ENCODE measurements at places on chromosomes 3 and 15. TPM values are rescaled to one million over a fixed set of nuclear protein-coding genes. Genes with fewer than 3 reads are reported as not detected.

SEMA5B gene
- total RNA-seq = not detected

CPNE4 gene
- total RNA-seq = not detected

DNA sequence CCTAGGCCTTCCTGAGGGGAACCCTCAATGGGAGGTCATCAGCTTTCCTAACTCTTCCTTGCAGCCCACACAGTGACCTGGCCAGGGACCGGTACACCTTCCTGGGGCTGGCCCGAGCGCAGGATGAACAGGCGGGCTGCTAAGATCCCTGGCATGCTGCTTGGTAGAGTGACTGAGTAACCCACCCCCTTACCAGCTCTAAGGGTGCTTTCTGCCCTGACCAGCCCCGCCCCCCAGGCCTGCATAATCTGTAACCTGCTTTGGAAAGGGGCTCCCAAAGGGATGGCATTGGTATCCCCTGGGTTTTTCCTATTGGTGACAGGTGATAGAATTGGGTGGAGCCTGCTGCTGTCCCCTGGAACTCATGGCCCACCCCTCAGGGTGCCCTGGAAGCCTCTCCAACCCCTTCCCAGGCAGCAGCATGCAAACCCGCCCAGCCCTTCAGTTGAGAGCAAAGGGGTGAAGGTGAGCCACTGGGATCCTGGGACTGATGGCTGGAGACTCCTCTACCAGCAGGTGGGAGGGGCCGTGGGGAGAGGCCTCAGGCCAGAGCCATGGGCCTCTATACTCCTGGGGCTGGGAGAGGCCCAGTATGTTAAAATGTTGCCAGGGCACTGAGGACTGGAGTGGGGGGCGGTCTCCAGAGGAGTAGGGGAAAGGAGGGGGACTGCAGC is 11.1 kb upstream of the KIF7 start:
- H3K36me3 ChIP-seq = peaks cover 3% of the 10 kb centered on the region
- no peak overlapping the region for H3K27ac ChIP-seq
- DNase-seq = no peak
- no peak overlapping the region for H3K4me3 ChIP-seq

DNA sequence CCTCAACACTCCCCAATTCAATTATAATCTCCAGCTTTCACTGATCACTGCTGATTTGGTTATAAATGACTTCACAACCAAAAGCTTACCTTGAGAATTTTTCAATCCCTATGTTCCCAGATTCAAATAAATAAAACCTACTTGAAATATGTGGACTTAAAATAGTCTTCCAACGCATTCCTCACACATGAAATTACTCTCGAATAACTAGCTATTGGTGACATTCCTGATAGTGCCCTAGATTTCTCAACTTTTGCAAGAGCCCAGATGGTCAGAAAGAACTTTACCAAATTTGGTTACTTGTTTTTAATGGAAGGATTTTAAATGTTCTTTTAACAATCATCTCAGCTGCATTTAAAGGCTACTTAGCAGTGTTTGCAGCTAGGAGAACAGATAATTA is 605.5 kb downstream of the FHIT start:
- no peaks in the 10 kb centered on the region for H3K4me1 ChIP-seq
- peaks cover 2% of the 10 kb centered on the region for H3K36me3 ChIP-seq
- no peak overlapping the region for H3K4me3 ChIP-seq
- no peak for DNase-seq

- H3K4me1 ChIP-seq = peaks cover 21% of the 10 kb centered on the region
- H3K36me3 ChIP-seq = peaks cover 5% of the 10 kb centered on the region
Measured at GRCh38 chr3:122800031-122800430, 5.2 kb downstream of the SLC49A4 start.

GRCh38 chr3:171307046-171307585 is 153.1 kb downstream of the TNIK start:
- H3K27ac ChIP-seq = no peak overlapping the region
- no peaks in the 10 kb centered on the region for H3K27me3 ChIP-seq
- peaks cover 36% of the 10 kb centered on the region for H3K4me1 ChIP-seq
- no peak for DNase-seq
- no peaks in the 10 kb centered on the region for H3K36me3 ChIP-seq

GRCh38 chr15:87349181-87349580 is 907.4 kb downstream of the NTRK3 start:
- H3K4me1 ChIP-seq = no peaks in the 10 kb centered on the region
- H3K4me3 ChIP-seq = no peak overlapping the region
- H3K27ac ChIP-seq = no peak overlapping the region
- H3K36me3 ChIP-seq = no peaks in the 10 kb centered on the region

GRCh38 chr3:186094696-186095425 is 14.0 kb downstream of the ETV5 start:
- peaks cover 3% of the 10 kb centered on the region for H3K36me3 ChIP-seq
- H3K27ac ChIP-seq = no peak overlapping the region
- no peak overlapping the region for H3K4me3 ChIP-seq
- H3K4me1 ChIP-seq = peaks cover 2% of the 10 kb centered on the region
- DNase-seq = no peak

GRCh38 chr3:43958005-43958770 is 267.4 kb downstream of the ABHD5 start:
- peaks cover 64% of the 10 kb centered on the region for H3K27me3 ChIP-seq
- no peak for DNase-seq
- peaks cover 2% of the 10 kb centered on the region for H3K4me1 ChIP-seq
- H3K36me3 ChIP-seq = no peaks in the 10 kb centered on the region

DNA sequence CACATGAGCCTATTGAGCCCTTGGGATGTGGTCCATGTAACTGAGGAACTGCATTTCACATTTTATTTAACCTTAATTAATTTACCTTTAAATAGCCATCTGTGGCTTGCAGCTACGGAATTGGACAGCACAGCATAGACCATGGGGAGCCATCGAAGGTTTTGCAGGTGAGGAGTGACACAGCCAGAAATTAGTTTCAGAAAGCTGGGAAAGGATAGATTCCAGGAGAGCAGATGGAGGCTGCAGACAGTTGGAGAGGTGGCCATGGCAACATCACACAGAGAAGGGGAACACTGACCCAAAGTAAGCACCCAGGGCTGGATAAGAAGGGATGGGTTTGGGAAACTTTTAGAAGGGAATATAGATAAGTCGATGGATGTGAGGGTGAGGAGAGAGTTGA is 100.1 kb upstream of the SLC6A11 start:
- H3K27me3 ChIP-seq = peaks cover 29% of the 10 kb centered on the region
- peaks cover 4% of the 10 kb centered on the region for H3K36me3 ChIP-seq
- DNase-seq = no peak
- no peak overlapping the region for H3K27ac ChIP-seq
- no peak overlapping the region for H3K4me3 ChIP-seq

DNA sequence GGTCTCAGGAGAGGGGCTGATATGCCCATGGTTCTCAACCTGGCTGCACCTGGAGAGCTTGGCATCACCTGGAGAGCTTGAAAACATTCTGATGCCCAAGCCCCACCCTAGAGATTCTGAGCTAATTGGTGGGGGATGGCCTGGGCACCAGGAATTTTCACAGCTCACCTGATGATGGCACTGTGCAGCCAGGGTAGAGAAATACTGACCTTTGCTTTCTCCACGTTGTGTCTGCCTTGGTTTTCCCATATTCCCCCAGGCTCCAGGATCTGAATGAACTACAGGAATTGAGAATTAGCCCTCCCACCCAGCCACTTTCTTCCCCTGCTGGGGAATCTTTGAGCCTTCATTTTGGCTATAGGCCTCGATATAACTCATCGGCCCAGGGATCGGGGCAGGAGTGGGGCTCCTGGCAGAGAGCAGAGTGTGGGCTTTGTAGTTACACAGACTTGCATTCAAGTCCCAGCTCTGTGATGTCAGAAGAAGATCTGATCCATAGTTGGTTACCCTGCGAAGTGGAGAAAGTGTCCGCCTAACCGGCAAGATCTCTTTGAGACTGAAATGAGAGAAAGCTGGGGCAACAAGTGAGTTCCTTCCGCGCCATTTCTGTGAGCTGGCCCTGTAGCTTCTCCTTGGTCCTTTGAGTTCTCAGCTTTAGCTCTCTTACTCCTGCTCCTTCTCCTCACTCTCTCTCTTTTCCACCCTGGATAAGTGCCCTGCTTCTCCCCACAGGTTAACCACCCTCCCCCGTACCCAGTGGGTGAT is 33.1 kb upstream of the UBE2Q2 start:
- no peak for DNase-seq
- H3K27ac ChIP-seq = no peak overlapping the region
- H3K4me1 ChIP-seq = no peaks in the 10 kb centered on the region
- no peaks in the 10 kb centered on the region for H3K36me3 ChIP-seq

DNA sequence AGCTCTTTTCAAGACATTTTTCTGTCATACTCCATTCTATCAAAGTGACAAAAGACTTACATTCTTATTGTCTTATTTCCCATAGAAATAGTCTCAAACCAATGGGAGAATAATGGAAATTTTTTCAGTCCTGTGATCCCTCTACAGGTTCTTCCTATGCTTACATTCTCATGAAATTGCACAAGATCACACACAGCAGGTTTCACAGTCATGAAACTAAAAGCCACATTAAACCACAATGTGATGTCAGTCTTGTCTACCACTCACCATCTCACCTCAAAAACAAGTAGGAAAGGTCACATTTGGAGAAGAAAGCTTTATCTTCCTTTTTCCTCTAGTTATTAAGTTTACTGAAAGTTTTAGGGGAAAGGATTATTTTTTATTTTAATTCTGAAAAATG is 161.0 kb upstream of the RORA start:
- H3K27me3 ChIP-seq = peaks cover 44% of the 10 kb centered on the region
- H3K4me1 ChIP-seq = peaks cover 2% of the 10 kb centered on the region

DNA sequence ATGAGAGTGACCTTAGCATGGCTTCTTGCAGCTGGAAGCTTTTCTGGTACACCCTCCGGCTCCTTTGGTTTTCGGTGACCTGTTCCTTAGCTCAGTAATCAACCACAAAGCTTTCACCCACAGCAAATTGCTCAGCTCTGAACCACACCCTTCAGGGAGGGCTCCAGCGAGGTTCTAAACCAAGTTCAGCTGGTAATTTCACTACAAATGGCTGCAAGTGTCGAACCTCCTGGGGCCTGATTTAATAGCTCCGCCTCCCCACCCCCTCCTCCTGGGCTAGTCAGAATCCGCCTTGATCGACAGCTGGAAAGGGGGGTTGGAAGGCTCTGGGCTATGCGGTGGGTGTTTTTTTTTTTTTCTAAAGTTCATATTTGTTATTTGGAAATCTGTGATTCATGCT is 150.9 kb upstream of the MCTP2 start:
- no peaks in the 10 kb centered on the region for H3K4me1 ChIP-seq
- no peak for DNase-seq
- H3K4me3 ChIP-seq = no peak overlapping the region
- H3K27ac ChIP-seq = no peak overlapping the region
- H3K36me3 ChIP-seq = no peaks in the 10 kb centered on the region

Data from T-helper 17 cell (primary cell).